ENCODE measurements at places on chromosomes 5 and 9.

DNA sequence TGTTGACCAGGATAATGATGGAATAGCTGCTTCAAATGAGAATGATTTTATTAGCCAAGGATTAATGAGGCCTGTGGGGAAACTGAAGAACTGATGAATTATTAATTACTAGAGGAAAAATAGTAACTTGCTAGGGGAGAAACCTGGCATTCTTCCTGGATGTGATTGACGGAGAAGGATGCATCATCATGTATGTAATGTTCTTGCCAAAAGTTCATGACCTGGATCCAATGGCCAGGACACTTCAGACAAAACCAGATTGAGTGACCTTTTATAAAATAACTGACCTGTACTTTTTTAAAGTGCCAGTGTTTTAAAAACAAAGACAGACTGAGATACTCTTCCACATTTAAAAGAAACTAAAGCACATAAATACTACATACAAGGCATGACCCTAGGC lies 23.7 kb downstream of the KIAA1191 start:
- no peak for DNase-seq

DNA sequence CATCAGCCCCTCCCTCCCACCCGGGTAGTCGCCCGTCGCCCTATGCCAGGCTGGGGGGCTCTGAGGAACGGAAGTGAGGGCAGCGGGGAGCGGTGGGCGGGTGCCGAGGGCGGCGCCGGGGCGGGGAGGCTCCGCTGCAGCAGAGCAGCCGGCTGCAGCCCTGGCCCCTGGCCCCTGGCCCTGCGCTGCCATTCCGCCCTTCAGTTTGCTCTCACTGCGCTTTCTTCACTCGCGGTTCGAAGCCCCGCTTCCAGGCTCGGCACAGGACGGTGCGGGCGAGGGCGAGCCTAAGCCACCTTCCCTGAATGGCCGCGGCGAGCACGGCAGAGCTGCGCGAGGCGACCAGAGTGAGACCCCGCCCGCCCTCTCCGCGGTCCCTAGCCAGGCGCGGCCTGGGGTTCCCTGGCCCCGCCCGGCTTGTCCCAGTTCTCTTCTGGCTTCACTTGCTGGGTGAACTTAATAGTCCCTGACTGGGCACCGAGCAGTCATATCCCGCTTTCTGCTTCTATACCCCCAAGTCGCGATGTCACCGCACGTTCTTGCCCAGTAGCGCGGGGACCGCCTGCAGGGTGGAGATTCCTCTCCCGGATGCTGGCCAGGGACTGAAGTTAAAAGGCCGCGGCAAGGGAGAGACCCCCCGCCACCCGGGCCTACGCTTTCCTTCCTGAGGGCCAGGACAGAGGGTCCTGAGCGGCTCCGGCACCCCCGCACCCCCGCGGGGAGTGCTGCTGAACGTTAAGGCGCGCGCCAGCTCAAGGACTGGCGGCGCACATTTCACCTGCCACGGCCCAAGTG lies 623 bp upstream of the TRIM36 start:
- DNase-seq, result no peak

DNA sequence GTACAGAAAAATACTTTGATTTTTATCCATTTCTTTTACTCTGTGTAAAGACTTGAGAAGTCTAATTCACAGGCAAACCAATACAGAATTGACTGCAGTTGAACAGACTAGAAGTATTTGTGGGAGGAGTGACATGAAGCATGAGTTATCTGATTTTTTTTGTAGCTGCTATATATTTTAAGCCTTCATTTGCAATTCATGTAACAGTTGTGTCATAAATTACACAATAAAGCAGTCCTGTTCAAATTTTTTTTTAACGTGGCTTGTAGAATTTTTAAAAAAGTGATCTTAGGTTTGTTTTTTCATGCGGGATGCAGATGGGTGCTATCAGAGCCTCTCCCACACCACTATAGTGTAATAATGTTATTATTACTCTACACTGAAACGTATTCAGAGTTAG lies 2.9 kb upstream of the MAML1 start:
- no peak for DNase-seq

GRCh38 chr5:54309691-54310432 lies 511 bp downstream of the ARL15 start:
- DNase-seq, result no peak

DNA sequence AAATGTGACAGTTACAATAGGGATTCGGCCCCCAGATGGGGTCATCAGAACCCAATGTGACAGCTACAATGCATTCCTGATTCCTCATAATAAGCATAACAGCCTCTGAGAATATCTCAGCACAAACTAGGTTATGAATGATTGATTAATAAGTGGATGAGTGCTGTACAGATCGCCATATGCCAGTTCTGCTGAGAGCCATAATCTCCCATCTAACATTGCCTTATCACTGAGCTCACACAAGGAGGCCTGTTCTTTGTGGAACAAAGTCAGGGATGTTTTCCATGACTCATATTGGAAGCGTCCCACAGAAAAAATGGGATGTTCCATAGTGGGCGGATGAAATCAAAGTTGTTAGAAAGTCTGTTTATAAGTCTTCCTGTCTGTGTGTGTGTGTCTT lies 89.6 kb downstream of the KIF4B start:
- no peak for DNase-seq

GRCh38 chr5:169876386-169876785 lies 103.9 kb downstream of the INSYN2B start:
- DNase-seq, result no peak

- no peak for DNase-seq
Observed at GRCh38 chr9:11063263-11063662, 450.5 kb upstream of the PTPRD start.

- peak; percentile 66 for DNase-seq
Observed at GRCh38 chr9:120583958-120584369, 4.0 kb upstream of the CDK5RAP2 start.

- no peak for DNase-seq
Observed at GRCh38 chr9:650362-650761, 191.1 kb upstream of the DMRT1 start.

GRCh38 chr9:130323051-130323745 lies 57.6 kb downstream of the HMCN2 start:
- DNase-seq, result no peak

DNA sequence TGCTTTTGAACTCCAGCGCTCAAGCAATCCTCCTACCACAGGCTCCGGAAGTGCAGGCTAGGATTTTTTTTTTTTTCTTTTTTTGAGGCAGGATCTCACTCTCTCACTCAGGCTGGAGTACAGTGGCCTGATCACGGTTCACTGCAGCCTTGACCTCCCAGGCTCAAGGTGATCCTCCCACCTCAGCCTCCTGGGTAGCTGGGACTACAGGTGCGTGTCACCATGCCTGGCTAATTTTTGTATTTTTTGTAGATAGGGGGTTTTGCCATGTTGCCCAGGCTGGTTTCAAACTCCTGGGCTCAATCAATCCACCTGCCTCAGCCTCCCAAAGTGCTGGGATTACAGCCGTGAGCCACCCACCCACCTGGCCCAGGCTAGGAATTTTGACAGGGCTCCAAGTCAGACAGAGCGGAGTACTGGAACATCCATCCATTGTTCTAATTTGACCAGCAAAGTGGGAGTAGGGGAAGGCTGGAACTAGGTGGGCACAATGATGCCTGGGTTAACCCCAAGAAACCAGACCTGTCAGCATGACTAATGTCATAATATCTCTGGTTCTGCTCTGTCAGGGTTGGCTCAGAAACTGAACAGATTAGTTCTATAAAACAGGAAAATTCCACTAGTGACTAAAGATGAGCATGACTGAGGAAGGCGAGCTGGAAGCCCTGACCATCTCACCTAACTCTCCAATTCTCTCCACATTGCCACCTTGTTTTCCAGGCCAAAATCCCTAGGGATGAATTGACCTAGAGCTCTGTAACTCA lies 9.2 kb downstream of the ZBTB5 start:
- DNase-seq, result no peak

GRCh38 chr5:176536132-176536901 lies 885 bp downstream of the RNF44 start:
- DNase-seq, result no peak

DNA sequence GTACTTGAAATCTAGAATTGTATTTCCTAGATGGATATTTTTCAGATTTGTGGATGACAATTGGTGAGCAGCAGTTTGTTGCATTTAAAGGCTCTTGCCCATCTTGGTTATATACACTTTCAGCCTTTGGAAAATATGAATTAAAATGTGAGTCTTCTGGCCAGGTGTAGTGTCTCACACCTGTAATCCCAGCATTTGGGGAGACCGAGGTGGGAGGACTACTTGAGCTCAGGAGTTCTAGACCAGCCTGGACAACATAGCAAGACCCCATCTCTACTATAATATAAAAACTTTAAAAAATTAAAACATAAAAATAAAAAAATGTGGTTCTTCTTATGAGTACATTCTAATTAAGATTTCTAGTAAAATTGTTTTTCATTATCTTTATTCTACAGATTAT lies 102.0 kb downstream of the MTREX start:
- DNase-seq, result no peak

- DNase-seq, result no peak
Observed at GRCh38 chr5:178560911-178561310, 29.3 kb downstream of the COL23A1 start.

DNA sequence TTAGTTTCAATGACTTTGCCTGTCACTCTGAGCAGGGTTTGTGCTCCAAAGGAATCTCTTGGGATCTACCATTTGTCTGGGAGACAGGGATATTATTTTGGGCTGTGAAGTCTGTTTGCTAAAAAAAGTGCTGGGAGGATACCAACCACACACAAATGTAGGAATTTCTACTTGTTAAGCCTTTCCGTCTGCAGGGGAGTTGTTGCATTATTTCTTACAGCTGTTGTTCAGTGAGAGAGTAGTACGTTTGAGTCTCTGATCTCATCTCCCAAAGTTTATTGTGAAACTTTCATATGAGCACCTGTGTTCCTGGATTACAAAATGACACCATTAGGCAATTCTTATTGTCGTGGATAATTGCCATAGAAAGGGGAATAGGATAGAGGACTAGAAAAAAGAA lies 78.3 kb upstream of the SEMA6A start:
- DNase-seq, result peak; percentile 63

DNA sequence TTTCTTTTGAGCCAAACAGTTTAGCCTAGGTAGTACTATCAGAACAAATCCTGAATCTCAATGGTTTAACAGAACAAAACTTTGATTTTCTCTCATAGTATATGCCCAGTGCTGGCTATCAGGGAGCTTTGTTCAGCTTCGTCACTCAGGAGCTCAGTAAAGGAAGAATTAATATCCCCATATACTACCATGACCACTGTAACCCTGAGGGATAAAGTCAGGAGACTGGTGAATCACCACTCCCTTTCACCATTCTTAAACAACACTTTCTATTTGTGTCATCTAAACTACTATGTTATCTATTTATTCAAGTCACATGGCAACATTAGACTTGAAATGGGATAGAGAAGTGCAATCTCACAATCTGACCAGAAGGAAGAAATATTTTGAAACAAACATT lies 522.6 kb upstream of the COX7C start:
- DNase-seq, result no peak

GRCh38 chr5:154464438-154464837 lies 13.6 kb downstream of the HAND1 start:
- no peak for DNase-seq

GRCh38 chr9:134399435-134400056 lies 73.3 kb downstream of the RXRA start:
- DNase-seq, result no peak

DNA sequence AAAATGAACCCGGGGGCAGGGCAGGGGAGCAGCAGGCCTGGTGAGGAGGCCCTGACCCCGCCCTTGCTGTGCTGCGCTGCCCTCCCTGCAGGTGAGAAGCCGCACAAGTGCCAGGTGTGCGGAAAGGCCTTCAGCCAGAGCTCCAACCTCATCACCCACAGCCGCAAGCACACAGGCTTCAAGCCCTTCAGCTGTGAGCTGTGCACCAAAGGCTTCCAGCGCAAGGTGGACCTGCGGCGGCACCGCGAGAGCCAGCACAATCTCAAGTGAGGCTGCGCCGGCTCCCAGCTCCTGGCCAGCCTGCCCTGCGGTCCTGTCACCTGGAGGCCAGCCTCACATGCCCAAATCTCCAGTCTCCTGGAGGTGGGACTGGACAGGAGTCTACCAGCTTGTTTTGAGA lies 12.3 kb downstream of the GFI1B start:
- no peak for DNase-seq

- DNase-seq, result no peak
Observed at GRCh38 chr5:172303162-172303561, 19.6 kb upstream of the UBTD2 start.

DNA sequence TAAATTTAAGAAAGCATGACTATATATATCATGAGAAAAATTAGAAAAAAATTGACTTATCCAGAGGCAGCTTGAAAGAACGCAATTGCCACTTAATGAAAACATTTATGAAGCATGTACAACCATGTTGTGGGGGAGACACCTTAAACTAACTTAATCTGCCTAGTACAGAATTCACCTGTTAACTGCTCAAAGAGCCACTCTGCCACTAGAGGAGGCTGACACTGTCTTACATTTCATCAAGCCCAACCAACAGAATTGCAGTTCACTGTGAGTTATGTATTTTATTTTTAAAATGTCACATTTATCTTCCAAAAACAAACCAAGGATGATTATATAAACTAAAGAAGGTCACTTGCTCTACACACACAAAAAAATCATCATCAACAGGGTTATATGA lies 252.9 kb downstream of the MLLT3 start:
- DNase-seq, result no peak

- DNase-seq, result no peak
Observed at GRCh38 chr5:96880444-96881164, 4.3 kb downstream of the ERAP2 start.

- no peak for DNase-seq
Observed at GRCh38 chr5:458547-459353, 15.8 kb downstream of the EXOC3 start.

DNA sequence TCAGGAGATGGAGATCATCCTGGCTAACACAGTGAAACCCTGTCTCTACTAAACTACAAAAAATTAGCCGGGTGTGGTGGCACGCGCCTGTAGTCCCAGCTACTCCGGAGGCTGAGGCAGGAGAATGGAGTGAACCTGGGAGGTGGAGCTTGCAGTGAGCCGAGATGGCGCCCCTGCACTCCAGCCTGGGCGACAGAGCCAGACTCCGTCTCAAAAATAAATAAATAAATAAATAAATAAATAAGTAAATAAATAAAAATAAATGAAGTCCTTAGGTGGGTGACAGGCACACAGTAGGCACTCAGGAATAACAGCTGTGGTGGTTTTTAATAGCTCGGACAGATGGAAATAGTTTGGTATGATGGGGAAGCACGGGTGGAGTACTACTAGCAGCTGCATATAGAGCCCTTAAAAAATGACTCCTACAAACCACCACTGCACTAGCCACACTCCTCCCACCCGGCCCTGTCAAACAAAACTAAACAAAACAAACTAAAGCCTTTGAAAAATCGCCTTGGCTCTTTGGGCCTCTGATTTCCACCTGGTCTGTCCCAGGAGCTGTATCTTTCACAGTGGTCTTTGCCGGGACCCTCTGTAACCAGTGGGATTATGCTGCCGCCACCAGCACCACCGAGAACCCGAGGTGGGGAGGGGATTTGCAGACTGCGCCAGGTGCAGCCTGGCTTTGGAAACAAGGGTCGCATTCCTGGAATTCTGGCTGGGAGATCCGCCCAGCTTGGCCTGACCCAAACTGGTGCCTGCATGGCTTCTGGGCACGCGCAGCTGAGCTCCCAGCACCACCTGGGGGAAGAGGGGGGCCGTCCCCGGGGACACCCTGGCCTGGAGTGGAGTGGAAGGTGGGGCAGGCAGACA lies 5.1 kb upstream of the WDR5 start:
- DNase-seq, result no peak
